Stimulated activated CD8-positive, alpha-beta memory T cell treated with anti-CD3 and anti-CD28 coated beads, Interleukin-7, amount 100 ng/mL, for 1 hour (primary cell): ENCODE measurements at places on chromosomes 4 and X.

GRCh38 chr4:40164459-40164858 lies 32.4 kb upstream of the RHOH start:
- no peak for DNase-seq

DNA sequence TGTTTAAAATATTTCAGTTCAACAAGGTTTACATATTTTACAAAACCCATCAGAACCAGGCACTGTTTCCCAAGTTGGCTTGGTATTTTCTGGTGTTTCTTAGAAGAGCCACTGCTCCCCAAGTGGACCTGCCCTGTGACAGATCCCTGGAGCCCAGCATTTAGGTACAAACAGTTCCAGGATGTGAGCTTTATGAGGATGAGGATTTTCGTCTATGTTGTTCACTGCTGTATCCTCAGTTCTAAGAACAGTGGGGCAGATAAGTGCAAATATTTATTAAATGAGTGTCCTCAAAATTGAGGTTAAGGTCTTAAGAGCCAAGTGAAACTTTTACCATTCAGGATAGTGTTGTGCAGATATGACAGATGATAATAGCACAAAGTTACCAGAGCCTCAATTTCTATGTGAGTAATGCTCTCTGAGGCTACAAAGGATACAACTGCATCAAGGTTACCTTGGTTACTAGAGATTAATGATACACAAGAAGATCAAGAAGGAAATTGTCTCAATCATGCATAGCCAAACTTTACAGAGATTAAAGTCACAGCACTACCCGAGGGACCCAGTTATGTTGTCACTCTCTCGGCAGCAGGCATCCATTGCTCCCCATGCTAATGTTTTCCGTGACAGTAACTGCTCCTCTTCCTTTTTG lies 37.5 kb downstream of the ANXA3 start:
- DNase-seq = no peak

DNA sequence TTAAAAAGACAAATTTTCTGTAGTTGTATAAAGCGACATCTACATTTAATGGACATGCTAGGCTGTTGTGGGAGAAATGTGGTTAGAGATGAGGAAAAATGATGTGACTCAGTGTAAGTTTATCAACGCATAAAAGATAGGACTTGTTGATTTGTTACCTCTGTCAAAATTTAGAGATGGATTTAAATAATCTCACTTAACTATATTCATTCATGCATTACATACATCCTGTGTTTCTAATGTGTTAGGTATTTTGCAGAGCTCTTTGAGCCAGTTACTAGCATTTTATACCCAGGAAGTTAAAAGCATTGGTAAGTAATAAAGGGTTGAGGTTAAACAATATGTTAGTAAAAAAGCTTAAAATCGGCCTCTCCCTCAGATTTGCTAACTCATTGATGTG lies 34.3 kb downstream of the METAP1 start:
- no peak for DNase-seq

DNA sequence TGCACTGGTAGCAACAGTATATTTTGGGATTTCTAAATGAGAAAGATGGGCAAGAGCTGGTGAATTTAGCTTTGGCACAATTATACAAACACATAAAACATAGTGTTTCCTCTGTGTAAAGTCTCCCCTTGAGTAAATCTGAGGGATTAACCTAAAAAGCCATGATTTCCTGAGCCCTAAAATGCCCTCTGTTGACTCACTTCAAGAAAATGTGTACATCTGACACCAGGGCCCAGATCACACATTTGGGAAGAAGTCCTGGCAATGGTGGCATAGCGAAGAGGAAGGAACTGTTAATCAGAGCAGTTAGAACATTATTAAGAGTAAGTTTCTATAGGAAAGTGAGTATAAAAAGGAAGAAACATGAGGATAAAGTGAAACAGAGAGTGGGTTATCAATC lies 338.5 kb downstream of the SPOCK3 start:
- DNase-seq = no peak

DNA sequence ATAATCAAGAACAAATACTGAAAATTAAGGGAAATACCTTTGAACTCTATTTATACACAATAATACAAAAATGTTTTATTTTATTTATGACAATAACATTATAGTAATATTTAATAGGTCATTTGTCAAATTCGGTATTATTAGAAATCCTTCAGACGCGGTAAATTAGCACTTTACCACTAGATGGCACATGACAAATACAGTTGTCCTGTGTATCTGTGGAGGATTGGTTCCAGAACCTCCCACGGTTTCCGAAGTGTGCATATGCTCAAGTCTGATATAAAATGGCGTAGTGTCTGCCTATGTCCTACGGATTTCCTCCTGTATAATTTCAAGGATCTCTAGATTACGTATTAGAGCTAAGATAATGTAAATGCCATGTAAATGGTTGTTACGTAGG lies 8.1 kb upstream of the LINC00632 start:
- no peak for DNase-seq

GRCh38 chr4:142274137-142274536 lies 572.0 kb downstream of the INPP4B start:
- DNase-seq = no peak

- DNase-seq = no peak
These were observed 141.3 kb upstream of the NALF2 start for GRCh38 chrX:69362856-69363255.

DNA sequence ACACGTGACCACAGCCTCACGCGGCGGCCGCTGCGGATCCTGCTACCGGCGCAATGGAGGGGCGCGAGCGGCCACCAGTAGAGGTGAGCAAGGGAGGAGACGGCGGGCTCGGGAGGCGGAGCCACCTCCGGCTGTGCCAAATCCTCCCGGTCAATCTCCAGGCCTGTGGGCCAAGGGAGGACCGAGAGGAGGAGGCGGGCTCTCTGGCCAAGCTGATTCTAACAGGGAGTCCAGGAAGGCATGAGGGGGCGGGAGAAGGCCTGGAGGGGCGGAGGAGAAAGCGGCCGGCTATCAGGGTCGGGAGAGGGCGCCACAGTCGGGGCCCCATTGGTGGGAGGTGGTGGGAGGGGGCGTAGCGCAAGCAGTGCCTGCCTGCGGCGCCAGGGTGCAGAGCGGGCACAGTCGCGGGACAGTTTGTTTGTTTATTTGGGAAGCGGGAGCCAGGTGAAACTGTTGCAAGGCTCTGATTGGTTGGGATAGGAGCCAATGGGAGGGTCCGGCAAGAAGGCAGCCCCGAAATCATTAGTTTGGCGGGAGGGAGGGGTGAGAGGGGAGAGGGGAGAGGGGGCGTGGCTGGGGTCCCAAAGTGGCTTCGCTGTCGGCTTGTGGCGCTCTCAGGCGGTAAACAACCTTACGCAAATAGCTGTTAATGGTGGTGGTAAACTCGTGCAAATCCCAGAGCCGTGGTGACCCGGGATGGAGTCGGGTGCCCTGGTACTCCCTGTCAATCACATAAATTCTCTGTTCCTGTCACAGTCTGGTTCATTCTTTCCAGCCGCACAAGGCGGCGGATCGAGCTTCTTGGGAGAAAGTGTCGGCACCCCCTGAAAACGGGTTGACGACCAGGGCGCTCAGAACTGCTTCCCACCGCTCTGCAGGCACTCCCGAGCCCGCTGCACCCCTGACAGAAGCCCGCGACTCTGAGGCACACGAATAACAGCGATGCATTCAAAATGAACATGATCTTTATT lies at the start of gene IRS4:
TSS of gene IRS4 (minus strand) at position 55 of the 971 bp plus-strand sequence.
- DNase-seq = no peak

DNA sequence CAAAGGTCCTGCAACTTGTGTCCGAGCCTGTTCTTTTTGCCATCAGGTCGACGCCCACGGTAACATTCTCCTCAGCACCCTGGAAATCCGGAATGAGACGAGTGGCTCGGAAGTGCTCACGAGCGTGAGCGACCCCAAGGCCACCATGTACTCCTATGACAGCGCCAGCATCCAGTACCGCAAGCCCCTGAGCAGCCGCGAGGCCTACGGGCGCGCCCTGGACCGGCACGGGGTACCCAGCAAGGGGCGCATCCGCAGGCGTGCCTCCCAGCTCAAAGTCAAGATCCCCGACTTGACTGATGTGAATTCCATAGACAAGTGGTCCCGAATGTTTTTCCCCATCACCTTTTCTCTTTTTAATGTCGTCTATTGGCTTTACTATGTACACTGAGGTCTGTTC lies 37.9 kb downstream of the COMMD8 start:
- no peak for DNase-seq

DNA sequence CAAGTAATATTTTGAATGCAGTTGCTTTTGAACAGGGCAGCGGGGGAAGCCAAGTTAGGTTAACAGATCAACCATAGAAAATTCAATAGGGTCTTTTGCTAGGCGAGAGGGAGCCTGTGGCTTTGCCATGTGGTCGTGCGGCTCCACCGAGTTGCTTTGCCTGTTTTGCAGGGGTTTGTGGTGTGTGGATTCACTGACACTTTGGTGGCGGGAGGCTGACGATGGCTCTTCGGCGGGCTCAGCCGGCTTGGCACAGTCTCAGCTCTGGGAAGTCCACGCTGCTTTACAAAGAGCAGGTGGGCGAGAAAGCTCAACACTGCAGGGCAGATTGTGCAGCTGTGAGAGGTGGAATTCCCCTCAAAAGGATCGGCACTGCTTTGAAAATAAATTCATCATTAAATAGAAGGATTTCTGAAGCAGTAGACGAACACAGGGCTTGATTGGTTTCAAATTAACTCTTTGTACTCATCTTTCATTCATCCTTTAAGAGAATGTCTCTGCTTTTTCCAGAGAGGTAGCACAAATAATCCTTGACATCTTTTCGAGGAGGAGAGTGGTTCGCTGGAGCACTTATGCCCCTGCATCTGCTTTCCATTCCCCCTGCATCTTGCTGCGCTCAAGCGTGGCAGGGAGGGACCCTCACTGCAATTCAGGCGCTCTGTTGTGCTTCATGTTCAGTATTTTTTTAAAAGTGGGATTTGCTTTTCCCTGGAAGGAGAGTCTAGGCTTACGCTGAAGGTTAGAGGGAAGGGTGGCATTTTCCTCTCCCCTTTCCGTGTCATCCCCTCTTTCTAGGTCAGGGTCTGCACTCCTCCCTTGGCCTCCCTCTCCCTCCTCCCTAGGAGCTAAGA lies 201.8 kb upstream of the LEF1 start:
- no peak for DNase-seq

DNA sequence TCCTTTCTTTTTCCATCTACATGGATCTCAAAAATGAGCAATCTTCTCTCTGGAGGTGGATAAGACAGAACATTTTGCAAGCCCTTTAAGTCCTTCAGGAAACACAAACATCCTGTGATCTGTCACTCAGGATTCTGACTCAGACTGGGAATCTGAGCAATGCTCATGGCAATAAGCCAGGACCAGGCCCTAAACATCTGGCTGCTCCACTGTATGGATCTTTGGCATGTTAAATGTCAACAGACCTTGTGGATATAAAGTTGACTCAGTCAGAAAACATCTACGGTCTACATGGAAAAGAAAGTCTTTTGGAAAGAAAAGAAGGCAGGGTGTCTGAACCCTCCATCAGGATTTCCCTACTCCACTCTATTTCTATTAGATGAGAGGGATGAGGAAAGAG lies 17.8 kb upstream of the CHIC2 start:
- DNase-seq = no peak

GRCh38 chrX:121579016-121579760 lies 531.8 kb downstream of the GLUD2 start:
- no peak for DNase-seq

DNA sequence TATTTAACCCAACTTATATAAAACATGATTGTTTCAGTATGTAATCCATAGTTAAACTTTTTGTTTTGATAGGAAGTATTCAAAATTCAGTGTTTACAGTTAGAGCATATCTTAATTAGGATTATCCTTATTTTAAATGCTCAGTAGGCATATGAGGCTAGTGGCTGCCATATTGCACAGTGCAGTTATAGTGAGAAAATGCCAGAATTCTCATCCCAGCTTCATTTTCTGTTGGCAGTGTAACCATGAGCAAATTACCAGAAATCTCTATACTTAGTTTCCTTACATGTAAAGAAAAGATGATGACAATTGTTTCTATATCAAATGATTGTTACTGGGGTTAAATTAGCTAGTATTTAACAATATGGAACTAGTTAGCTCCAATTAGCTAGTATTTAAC lies 265.8 kb downstream of the ARAP2 start:
- DNase-seq = no peak

DNA sequence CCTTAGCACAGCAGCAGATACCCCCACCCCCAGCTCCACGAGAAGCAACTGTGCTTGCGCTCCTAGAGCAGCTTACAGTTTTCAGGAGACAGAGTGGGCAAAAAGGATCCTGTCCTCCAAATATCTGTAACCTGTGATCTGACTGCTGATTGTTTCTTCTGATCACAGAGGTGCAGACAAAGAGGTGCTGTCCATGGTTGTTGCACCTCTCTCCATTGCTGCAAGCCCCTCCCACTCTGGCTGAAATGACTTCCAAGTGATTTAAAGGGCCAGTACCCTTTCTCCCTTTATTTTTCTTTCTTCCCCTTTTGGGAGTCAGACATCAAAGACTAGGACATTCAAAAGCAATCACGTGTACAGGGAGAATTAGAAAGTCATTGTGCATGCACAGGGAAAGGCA lies 205.3 kb upstream of the GEMIN8 start:
- DNase-seq = no peak

GRCh38 chr4:119559044-119559647 lies 69.5 kb downstream of the PDE5A start:
- DNase-seq = no peak

DNA sequence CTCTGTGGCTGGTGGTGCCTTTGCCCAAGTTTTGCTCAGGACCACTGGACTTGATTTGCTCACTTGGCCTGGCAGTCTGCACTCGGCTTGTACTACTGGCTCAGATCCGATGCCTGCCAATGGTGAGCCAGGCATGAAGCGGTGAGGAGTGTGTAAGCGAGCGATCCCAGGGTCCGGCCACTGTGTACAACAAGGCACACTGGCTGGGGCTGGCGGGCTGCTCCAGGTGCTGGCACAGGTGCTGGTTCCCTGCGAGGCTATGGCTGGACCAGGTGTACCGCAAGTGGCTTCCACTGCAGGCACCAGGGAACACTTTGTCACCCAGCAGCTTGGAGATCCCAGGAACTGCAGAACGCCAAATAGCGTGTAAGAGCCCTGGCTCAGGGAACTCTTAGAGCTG lies 329.7 kb downstream of the CCSER1 start:
- DNase-seq = no peak

DNA sequence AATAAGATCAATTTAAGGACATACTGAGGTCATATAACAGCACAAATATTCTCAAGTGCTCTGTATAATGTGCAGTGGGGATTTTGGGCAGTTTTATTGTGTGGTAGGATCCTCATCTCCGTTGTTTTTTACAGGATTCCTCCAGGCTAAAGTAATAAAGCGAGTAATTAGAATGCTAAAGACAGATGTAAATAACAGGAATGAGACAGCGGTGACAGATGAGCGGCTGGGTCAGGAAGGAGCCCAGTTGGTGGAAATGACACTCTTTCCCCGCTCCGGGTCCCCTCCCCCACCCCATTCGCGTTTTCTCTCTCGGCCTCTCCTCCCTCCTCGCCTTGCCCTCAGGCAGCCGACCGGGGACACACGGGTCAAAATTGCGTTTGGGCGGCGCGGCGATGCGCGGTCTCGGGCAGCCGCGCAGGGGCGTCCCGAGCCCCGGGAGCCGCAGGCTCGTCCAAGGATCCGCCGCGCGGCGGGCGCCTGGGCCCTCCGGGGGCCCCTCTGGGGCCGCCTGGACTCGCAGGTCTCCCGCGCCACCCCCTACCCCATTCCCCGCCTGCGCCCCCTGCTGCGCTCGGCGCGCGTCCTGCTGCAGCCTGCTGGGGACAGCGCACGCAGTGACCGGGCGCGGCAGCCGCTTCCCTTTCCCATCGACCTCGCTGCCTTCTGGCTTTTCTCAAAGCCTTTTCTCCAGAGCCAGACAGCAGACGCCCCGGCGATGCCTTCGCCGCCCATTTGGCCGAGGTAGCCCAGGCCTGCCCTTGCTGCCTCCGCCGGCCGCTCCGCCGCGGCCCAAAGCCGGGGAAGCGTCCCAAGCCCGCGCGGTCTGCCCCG lies 16.2 kb downstream of the POU4F2 start:
- DNase-seq = no peak
